ENCODE measurements at places on chromosomes 2 and 18. TPM values are rescaled to one million over a fixed set of nuclear protein-coding genes. Genes with fewer than 3 reads are reported as not detected.

GRCh38 chr2:47801118-47801517 is 18.2 kb downstream of the MSH6 start:
- no peak for DNase-seq

DNA sequence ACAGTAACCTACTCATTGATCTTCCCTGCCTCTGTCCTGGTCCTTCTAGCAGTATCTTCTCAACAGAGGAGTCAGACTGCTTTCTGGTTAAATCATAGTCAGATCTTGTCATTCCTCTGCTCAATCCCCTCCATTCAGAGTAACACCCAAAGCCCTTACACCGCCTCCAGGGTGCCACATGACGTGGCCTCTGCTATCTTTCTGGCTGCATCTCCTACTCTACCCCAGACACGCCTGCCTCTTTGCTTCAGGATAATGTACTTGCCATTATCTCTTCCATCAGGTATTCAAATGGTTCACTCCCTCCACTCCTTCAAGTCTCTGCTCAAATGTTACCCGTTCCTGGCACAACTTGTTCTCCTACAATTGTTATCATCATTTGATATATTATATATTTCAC is 36.3 kb upstream of the ACVR2A start:
- no peak for DNase-seq

Gene ZSWIM2
- not detected for total RNA-seq

Gene RGPD3
- total RNA-seq, result not detected

All from Calu3 (cell line).